ENCODE measurements at places on chromosomes 6 and 20.

DNA sequence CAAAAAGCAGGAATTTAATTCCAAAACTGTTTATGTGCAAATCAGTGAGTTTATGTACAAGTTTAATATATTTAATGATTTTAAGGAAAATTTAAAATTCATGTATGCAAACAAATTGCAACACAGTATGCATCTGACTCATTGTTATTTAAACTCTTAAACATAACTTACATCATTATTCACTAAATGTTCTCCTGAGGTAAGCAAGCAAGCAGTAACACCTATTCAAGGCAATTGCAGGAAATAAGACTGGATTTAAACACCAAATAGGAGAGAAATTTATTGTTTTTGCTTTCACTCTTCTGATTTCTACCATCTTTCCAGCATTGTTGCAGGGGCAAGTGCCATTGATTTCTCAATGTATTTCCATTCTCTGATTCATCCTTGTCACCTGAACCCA is 239.5 kb downstream of the TFAP2A start:
- DNase-seq = no peak

GRCh38 chr20:62876902-62877816 is 15.5 kb upstream of the TCFL5 start:
- no peak for DNase-seq

GRCh38 chr6:9236443-9236842 is 801.1 kb upstream of the SLC35B3 start:
- DNase-seq = no peak

DNA sequence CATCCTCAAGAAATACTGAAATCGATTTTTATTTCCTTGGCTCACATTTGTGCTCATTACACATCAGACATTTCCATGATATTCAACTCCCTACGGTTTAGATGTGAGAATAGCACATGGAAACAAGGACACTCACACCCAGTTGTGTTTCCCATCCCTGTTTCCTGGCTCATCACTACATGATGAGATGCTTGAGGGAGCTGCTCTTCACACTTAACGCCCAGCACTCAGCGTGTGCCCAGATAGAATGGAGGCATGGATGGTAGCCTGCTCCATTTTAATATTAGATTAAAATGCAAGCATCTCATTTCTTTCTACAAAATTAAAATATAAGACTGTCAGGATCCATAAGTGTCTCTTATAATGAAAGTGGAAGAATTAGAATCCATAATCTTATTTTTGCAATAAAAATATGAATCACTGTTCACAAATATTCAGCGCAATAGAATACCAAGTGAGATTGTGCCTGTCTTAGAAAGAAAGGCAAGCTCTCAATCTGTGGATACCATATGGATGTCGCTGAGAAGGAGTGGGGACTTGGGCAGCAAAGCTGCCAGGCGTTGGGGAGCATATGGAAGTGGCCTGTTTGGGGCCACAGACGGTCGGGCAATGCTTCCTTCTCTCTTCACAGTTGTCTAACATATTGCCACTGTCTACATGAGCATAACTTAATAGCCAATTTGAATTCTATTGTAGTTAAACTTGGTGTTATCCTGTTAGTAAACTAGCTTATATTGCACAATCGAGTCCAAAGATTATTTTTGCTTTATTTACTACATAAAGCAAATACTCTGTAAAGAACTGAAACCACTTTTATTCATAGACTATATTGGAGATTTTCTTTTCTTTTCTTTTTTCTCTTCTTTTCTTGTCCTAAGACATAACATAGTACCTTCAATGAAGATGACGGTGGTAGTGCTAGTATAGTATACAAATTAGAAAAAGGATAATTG is 206.8 kb upstream of the QKI start:
- DNase-seq = no peak

DNA sequence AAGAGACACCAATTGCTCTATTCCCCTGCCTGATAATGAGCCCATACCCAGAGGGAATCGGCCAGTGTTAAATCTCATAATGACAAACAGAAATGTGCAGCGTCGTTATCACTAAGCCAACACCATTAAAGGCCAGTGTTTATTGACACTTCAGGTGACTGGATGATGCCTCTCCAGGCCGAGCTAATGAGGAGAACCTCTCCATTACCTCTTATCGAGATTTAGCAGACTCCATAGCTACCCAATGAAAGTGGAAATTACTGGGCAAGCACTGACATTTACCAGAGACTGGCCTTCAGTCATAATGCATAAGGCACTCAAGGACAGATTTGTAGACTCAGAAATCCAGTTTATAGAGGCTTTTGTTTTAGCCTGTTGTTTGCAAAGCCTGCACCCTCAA is 669.5 kb downstream of the MAFB start:
- no peak for DNase-seq

GRCh38 chr6:169619650-169620049 is 82.2 kb downstream of the WDR27 start:
- no peak for DNase-seq

- no peak for DNase-seq
Measured at GRCh38 chr20:31440012-31440659, at the start of gene DEFB123. DEFB123 (plus strand) TSS chr20:31440632; CDS start chr20:31440699, 67 bp downstream.

- DNase-seq = no peak
Measured at GRCh38 chr20:60268491-60268890, 310.3 kb downstream of the CDH26 start.

- no peak for DNase-seq
Measured at GRCh38 chr6:122751326-122751725, 28.2 kb upstream of the FABP7 start.

GRCh38 chr6:168179133-168179532 is 100.1 kb upstream of the FRMD1 start:
- no peak for DNase-seq

- no peak for DNase-seq
Measured at GRCh38 chr6:74491844-74492374, 713.9 kb downstream of the COL12A1 start.

DNA sequence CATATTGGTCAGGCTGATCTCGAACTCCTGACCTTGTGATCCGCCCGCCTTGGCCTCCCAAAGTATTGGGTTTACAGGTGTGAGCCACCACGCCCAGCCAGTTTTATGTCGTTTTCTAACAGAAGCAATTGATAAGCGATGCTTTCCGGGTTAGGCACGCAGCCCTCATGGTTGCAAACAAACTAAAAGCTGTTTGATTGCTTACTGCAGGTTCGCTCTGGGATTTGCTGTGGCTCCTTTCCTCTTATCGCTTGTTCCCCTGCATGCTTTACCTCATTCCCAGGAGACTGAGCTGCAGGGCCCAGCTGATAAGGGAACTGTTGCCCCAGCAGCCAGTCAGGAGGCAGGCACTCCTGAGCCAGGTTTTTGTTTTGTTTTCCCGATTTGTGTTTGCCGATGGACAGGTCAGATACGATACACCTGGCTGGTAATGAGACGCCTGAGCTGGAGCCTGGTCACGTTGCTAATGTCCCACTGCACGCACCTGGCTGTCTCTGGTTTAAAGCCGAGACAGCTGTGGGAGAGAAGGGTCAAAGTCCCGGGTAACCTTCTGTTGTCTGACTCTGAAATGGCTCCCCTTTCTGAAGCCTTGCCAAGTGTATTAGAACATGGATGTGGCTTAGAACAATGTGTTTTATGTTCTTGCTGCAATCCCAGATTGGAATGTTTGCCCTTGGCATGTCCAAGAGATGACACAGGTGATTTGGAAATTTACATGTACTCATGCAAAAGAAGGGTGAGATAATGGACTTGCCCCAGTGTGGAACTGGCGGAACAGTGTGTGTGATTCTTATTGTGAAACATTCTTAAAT is 19.9 kb downstream of the DSP start:
- DNase-seq = no peak

DNA sequence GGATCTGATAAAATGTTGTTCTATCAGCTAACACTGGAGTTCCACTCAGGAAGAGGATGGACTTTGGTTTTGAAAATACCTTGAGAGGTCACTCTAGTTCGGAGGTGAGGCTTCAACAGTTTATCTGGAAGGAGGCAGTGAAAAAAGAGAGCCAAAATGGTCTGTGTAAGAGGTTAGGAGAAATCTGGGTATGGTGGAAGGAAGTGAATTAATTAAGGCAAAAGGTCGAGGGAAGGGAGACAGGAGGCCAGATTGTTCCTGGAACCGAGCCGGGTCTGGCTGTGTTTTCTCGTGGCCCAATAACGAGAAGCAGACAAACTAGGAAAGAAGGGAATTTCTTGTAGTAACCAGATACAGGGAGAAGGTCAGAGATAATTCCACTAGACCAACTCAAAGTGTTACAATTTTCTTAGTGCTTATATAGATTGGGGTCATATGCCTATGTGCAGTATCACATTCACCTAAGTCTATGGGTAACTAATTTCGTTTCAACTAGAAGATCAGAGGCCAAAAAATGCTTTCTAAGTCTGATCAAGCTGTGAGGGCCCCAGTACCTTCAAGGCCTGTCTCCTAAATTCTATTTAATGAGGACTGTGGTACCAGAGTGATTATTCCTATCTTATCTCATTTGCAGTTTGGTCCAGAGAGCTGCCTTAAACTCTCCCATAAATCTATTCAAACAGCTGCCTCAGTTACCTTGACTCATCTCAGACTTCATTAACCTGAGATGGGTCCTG is 96.0 kb upstream of the SNX9 start:
- DNase-seq = no peak

GRCh38 chr6:32581315-32582095 is 8.1 kb downstream of the HLA-DRB1 start:
- no peak for DNase-seq

DNA sequence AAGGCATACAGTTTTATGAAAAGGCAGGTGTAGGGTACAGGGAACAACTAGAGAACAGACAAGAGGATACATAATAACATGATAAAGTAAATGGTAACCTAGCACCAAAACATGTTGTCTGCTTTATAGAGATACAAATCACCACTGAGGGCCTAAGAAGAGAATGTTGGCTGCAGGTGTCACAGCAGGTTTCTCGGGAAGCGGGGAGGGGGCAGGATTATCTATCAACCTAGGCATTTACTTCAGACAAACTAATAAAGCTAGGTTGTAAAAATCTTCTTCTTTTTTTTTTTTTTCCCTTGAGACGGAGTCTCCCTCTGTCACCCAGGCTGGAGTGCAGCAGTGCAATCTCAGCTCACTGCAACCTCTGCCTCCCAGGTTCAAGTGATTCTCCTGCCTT is 22.7 kb downstream of the PIM1 start:
- no peak for DNase-seq

GRCh38 chr20:17714597-17714996 is 14.8 kb downstream of the BANF2 start:
- no peak for DNase-seq

All from stimulated activated CD8-positive, alpha-beta memory T cell treated with anti-CD3 and anti-CD28 coated beads, Interleukin-7, amount 100 ng/mL, for 1 hour (primary cell).